ENCODE measurements at places on chromosomes 6 and 20.

- DNase-seq: no peak
These were observed 213.9 kb downstream of the PREX1 start for GRCh38 chr20:48613926-48614325.

DNA sequence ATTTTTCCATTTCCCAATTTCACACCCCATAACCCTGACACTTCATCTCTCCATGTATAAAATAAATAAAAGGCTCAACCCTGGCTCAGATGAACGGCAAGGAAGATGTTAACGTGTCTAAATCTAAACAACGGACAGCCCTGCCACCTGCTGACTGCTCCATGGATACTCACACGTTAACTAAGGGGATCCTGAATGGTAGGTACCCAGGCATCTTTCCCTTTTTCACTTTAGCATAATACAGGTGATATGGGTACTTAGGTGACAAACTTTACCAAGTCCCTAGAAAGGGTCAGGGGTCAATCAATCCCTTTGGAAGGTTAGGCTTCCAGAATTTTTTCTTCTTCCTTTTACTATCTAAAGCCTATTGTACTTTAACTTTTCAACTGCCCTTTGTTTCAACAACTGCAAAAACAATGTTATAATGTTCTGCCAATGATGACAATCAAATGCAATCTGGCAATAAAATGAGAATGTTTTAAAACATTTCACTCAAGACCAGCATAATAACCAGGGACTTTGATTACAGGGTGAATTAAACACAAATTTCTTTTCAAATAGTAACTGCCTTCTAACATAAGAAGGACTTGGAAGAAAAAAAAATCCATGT is 52.4 kb upstream of the IPCEF1 start:
- DNase-seq: no peak

DNA sequence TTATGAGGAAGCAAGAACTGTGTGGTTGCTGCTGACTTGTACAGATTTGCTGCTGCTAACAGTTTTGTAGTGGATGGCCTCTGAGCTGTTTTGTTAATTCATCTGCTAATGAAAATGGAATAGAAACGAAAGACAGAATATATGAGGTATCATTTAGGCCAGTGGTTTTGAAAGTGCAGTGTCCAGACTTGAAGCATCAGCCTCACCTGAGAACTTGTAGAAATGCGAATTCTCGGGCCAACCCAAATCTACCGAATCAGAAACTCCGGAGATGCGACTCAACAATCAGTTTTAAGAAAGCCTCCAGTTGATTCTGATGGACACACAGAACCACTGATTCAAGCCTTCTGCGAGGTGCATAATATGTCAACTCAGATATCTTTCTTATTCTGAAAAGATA is 62.5 kb downstream of the CAP2 start:
- DNase-seq: no peak

- no peak for DNase-seq
These were observed 2.4 kb downstream of the BTBD3 start for GRCh38 chr20:11920083-11920482.

Data from posterior cingulate gyrus (tissue), 11 donors.